ENCODE measurements at places on chromosomes 2 and 18.

GRCh38 chr2:160876029-160876428 lies 284.2 kb upstream of the TANK start:
- DNase-seq = no peak

DNA sequence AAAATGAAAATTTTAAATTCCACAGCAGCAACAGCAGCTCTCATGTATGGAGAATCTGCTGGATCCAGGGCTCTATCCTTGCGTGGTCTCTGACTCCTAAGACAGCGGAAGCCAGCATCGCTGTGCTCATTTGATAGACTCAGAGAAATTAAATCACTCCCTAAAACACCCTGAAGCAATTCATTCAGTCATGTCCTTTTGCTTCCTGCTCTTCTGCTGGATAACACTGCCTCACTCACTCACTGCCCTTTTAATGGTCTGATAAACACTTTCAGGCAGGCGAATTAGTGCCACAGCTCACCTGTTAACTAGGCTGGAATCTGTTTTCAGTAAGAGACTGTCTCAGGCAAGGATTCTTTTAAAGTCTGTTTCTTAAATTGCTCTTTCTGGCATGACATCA lies 10.0 kb downstream of the WIPF1 start:
- DNase-seq = peak; percentile 39

DNA sequence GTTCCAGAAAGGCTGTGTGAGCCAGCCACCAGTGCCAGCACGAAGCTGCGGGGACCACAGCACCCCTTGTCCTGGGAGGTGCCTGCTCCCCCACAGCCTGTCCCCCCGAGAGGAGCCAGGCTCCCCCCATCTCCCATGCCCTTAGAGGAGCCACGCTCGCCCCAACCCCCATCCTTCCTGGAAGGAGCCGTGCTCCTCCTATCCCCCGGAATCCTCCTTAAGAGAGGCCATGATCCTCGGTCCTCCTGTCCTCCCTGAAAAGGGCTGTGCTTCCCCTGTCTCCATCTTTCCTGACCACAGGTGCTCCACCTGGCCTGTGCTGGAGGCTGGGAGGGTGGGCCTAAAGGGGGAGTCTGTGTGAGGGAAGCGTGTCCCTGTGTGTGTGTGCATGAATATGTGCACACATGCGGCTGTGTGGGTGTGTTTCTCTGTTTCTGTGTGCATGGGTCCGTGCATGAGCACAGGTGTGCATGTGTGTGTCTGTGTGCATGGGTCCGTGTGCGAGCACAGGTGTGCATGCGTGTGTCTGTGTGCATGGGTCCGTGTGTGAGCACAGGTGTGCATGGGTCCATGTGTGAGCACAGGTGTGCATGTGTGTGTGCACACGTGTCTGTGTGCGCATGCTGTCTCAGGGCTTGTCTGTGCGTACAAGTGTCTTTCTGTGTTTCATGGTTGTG lies 80.3 kb downstream of the RTP5 start:
- DNase-seq = no peak

DNA sequence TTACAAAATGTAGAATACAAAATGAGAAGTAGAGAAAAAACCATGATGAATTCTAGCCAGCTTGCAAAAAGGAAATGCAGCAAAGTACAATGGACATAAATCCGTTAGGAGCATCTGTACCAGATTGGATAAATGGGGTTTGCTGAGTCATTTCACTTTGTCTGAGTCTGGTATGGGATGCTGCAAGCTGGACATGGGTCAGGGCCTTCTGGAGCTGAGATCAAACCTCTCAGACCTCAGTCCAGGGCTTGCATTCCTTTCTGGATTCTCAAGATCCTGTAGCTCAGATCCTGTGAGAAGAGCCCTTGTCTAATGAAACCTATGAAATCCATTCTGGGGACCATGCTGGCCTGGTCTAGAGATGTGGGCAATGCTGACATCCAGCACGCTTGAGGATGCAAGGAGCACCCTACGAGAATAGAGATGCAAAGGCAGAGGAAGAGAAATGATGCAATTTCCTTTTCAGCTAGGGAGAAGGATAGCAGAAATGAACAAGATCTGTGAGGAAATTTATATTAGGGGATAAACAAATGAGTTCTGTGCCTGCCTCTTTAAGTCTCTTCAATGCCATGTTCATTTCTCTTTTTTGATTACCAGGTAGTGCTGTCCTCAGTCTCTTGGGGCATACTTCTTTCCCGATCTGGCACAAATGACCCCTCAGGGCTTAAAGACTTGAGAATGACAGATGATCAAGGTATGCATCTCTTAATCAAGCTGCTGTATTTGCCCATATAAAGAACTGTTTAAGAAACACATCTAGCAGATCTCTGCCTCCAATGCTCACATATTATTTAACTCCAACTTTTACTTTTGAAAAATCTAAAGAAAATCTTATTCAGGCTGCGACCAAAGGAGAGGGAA lies 230.4 kb downstream of the MEIS1 start:
- DNase-seq = no peak

- no peak for DNase-seq
Observed at GRCh38 chr2:77487074-77487803, 34.9 kb downstream of the LRRTM4 start.

DNA sequence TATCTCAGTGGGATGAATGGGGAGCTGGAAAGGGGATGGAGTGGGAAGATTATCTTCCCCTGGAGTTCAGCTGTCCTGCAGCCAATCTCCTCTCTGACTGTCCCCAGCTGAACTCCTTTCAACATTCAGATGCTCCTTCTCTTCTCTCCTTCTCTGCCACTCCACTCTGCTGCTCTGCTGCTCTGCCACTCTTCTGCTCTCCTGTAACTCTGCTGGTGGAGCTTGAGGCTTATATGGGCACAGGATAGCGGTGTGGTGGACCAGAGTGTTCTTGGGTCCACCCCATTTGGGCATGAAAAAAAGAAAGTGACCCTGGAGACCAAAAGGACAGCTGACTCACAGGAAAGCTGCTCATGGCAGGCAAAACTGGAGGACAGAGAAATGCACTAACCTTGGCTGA lies 26.6 kb downstream of the FAHD2B start:
- DNase-seq = no peak

DNA sequence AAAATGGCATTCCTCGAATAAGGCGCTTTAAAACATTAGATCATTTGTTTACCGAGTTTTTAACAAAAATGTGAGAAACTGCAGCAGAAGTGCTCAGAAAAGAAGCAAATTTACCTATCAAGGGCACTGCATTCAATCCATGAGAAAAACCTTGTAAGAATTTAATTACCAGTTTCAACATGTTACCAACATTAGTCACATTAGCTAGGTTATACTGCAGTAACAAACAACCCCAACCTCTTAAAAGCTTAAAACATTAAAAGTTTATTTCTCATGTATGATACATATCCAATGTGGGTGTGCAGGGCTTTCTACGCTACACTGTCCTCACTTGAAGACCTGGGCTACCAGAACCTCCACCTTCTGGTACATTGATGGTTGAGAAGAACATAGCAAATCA lies 68.1 kb upstream of the CCBE1 start:
- no peak for DNase-seq

DNA sequence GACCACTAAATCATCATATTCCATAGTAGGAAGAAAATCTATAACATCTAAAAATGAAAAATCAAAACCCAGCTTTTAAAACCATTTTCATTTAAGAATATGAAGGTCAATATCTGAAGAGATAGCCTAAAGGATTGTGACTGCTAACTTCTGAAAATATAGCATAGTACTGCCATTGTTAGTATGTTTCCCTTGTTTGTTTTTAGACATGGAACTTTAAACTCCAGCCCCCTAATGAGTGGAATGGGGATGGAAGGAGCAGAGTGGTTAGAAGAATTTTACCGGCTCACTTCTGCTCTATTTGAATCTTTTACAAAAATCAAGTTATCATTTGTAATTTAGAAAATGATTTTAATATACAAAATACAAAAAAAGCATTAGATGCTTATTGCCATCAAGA lies 169.0 kb downstream of the CD226 start:
- no peak for DNase-seq

GRCh38 chr2:119929537-119929936 lies 83.3 kb upstream of the EPB41L5 start:
- DNase-seq = no peak

GRCh38 chr2:16960579-16960978 lies 294.9 kb upstream of the CYRIA start:
- DNase-seq = no peak

DNA sequence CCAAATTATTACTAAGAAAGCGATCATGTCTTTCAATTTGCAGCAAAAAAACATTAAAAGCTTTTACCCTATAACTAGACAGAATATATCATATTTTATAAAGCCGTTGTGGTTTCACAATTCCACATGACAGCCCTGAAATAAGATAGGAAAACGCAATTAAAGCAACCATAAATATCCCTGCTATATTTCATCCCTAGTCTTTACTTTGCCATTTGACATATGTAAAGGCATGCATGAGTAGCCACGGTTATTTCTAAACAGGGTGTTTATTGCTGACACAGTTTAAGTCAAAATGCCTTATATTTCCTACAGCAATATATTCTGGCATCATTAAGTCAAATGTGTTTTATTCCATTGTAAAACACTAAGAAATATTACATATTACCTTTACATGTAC lies 239.9 kb downstream of the DSEL start:
- DNase-seq = no peak

GRCh38 chr2:51505533-51505932 lies 473.6 kb upstream of the NRXN1 start:
- DNase-seq = no peak

DNA sequence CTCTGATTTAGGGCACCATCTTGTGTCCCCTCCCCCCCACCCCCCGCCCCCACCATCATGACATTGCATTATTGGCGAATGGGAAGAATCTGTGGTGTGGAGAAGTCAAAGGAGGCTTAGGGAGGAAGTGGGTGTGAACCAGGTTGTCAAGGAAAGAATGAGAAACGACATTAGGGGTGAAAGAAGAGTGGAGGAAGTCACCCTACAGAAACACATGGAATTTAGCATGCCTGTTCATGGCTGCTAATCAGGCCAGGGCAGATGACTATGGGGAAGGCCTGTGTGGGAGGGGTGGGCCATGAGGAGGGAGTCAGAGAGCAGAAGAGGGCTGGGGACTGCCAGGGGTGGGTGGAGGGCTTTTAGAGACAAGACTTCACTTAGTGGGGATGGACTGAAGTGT lies 81.6 kb downstream of the AOX1 start:
- DNase-seq = no peak

- no peak for DNase-seq
Observed at GRCh38 chr2:154392256-154392655, 306.2 kb upstream of the KCNJ3 start.

DNA sequence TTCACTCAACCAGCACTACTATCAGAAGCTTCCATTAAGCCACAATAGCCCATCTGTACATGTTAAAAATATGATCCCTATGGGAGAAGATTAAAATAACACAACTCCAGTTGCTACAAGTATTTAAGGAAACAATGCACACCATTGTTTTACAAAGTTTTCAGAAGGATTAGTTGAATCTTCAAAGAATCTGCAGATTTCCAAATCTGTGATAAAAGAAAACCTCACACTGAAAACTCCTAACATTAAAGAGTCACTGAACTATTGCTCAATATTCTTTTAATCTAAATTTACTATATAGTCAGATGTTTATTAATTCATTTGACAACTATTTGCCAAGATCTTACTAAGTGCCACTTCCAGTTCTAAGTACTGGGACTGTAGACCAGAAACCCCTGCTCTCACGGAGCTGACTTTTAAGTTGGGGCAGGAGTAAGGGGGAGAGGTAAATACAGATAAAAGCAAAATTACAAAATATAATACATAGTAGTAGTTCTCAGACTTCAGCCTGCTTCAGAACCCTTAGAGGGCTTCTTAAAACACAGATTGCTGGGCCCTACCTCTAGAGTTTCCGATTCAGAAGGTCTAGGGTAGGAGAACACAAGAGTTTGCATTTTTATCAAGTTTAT lies 94.4 kb downstream of the STK39 start:
- DNase-seq = no peak

DNA sequence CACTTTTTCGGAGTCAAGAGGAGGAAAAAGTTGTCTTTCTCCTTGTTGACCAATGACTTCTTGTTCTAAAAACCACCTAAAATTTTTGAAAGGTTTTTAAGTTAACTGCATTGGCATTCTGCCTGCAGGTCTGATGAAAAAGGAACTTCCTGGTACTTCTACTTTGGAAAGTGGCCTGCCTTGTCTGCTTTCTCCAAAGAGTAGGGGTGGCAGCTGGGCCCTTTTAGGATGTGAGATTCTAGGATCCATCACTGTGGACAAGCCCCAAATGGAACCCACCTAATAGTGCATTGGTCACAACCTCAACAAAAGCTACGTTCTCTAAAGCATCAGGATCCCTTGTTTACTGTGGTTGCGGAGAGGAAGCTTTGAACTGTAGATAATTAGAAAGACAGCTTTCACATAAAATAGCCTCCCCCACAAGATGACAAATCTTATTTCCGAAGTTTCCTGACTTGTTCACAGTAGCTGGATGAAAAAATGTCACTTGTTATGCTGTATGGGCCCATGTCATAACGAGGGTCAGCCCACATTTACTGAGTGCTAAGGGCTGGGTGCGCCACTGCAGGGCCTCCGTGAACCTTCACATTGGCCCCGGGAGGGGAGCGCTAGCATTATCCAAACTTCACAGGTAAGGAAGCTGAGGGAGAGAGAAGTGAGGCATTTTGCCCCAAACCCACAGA lies 17.4 kb downstream of the ASPRV1 start:
- no peak for DNase-seq

GRCh38 chr18:72155327-72155726 lies 388.8 kb downstream of the CBLN2 start:
- no peak for DNase-seq

GRCh38 chr2:126736133-126736874 lies 80.3 kb downstream of the GYPC start:
- no peak for DNase-seq

DNA sequence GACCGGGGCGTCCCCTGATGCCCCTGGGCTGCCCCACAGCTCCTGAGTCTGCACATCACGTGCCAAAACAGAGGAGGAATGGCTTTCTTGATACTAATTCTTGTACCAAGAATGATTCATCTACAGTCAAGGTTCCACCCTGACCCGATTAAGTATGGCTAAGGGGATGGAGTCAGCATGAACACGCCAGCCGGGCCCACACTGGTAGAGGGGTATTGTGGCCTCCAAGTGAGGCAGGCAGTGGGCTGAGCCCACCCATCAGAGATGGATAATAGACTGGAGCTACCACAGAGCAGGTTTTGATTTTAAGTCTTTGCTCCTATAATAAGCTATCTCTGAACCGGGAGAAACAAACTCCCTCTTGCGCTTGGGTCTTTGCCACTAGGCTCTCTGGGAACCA lies 17.9 kb upstream of the GNAL start:
- no peak for DNase-seq

- DNase-seq = no peak
Observed at GRCh38 chr2:11094021-11094810, 61.1 kb upstream of the SLC66A3 start.

GRCh38 chr2:96511851-96512250 lies 6.7 kb upstream of the NEURL3 start:
- DNase-seq = no peak

- no peak for DNase-seq
Observed at GRCh38 chr2:126448611-126449010, 207.3 kb upstream of the GYPC start.

- no peak for DNase-seq
Observed at GRCh38 chr2:18380321-18380720, 180.1 kb downstream of the RDH14 start.
